ENCODE measurements at places on chromosomes 16 and 17.

GRCh38 chr17:77237232-77238008, 96.7 kb downstream of the SEC14L1 start:
- no peak for DNase-seq

GRCh38 chr17:67544364-67544955, 167.4 kb downstream of the PITPNC1 start:
- no peak for DNase-seq

GRCh38 chr17:28843816-28844148, 1.2 kb upstream of the FAM222B start:
- no peak for DNase-seq

- no peak for DNase-seq
These were observed 175.6 kb upstream of the IRX3 start for GRCh38 chr16:54462151-54462651.

- no peak for DNase-seq
These were observed 225.5 kb downstream of the LGALS9B start for GRCh38 chr17:20241855-20242254.

DNA sequence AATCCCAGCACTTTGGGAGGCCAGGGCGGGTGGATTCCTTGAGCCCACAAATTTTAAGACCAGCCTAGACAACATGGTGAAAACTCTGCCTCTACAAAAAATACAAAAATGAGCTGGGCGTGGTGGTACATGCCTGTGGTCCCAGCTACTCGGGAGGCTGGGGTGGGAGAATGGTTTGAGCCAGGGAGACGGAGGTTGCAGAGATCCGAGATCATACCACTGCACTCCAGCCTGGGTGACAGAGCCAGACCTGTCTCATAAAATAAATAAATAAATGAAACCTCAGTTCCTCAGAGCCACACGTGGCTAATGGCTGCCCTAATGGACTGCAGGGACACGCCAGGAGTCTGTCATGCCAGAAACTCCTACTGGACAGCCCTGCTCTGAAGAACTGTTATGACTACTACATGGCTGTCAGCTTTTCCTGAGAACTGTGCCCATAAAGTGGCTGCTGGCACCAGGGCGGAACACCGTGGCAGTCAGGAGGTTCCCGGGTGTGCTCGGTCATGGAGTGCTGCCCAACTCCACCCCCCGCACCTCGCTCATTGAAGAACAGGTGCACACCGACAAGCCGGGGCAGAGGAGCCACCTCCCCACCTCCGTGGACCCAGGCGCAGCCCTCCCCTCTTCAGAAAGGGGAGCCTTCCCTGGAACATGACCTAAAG, 4.3 kb downstream of the TMEM11 start:
- no peak for DNase-seq

GRCh38 chr17:58722274-58722673, 29.9 kb downstream of the RAD51C start:
- no peak for DNase-seq

DNA sequence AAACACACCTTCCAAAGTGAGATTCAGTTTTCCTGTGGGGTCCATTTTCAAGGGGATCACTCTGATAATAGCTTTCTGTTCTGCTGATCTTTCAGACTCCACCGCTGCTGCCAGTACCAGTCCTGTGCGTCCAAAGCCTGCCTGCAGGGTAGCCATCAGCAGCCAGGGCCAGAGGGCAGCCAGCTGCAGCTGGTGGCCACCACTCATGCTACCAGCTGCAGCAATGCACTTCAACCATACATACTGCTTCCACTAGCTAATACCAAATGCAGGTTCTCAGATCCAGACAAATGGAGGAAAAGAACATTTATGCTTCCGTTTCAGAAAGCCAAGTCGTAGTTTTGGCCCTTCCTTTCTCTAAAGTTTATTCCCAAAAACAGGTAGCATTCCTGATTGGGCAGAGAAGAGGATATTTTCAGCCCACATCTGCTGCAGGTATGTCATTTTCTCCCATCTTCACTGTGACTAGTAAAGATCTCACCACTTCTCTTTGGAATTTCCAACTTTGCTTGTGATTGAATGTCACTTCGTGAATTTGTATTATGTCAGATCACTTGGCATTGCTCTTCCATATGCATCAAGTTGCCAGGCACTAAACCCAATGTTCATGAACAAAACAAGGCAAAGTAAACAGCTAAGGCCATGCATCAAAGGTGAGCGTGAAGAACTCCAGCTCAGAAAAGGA, 1.8 kb downstream of the RNF43 start:
- DNase-seq: no peak

- no peak for DNase-seq
These were observed 5.1 kb upstream of the CISD3 start for GRCh38 chr17:38725066-38725465.

DNA sequence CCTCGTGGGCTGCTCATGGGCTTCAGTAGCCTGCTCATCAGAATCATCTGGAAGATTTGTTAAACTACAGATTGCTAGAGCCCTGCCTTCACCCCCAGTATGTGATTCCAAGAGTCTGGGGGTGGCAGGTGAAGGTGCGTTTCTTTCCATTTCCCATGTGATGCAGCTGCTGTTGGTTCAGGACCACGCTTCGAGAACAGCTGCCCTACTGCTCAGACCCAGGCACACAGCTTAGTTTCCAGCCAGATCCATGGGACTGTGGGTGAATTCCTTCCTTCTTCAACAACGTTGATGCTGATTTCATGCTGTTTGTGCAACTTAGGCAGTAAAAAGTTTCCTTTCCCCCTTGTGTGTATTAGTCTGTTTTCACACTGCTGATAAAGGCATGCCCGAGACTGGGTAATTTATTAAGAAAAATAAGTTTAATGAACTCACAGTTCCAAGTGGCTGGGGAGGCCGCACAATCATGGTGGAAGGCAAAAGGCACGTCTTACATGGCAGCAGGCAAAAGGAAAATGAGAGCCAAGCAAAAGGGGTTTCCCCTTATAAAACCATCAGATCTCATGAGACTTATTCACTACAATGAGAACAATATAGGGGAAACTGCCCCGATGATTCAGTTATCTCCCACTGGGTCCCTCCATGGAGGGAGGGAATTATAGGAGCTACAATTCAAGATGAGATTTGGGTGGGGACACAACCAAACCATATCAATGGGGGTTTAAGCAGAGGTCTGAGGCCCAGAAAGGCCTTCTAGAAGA, 159.2 kb downstream of the XYLT1 start:
- DNase-seq: no peak

DNA sequence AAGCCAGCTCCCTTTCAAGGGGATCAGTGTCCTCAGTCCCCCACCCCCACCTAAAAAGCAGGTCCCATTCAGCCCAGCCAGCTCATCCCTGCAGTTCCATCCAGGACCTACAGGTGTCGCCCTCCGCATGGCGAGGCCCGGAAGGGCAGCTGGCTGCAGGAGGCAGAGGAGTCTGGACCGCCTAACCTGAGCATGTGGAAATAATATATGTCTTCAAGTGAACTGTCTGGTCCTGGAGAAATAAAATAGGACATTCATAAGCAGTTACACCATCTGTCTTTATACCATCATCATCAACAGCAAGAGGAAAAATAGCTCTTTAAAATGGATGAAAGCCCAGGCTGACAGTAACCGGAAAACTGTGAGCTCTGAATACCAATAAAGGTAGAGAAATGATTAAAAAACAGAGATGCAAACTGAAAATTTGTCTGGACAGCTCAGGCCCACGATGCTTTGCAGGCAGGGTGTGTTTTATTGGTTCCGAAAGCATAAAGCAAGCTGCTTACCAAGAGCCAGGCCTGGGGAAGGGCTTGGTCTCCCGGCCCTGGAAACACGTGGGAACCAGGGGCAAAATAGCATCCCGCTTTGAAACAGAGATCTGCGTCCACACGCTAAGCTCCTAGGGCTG, 215.2 kb downstream of the ZFHX3 start:
- DNase-seq: peak; percentile 79

GRCh38 chr17:57629470-57629869, 115.6 kb downstream of the CCDC182 start:
- no peak for DNase-seq

DNA sequence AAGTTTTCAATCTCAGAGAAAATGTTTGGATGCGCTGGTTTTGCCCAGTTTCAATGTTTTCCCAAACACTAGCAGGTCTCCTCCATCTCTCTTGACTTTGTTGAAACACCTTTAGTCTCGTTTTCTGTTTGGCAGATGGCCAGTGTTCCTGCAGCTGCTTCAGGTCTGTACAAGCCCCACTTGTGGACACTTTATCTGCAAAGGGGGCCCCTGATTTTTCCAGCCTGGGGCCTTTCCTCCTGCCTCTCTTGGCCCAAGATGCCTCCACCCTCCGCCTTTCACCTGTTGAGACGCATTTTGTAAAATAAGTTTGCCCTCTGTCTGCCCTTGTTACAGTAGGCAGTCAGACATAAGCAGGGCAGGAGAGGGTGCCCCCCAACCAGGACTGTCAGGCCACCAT, 21.8 kb upstream of the PRM1 start:
- DNase-seq: no peak

- no peak for DNase-seq
These were observed 416 bp downstream of the KIFC3 start for GRCh38 chr16:57801809-57802340.

DNA sequence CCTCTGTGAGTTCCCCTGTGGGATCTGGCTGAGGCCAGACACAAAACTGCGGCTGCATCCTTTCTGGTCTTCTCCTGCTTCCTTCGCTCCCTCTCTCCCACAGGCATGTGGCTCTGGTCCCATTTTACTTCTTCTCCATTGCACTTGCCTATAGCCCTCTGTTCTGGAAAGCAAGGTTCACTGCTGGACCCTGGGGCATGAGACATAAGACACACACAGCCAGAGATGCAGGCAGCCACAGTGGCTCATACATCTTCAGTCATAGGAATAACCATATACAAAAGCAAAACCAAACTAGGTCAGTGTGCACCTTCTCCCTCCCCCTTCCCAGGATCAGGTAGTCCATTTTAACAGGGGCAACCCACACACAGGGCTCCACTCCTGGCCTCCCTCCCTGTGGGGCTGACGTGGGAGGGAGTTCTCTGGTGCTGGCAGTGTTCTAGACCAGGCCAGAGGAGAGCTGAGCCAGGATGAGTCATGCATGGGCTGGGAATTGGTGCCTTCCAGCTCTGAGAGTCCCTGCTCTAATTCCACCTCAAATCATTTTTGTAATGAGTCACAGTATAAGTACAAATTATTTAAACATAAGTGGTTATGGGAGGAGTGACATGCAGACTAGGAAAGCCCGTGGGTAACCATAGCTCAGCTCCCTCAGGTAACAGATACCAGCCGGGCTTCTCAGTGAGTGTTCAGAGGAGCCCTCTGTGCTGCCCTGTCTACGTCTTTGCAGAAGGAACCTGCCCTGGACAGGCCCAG, 58.0 kb downstream of the ASIC2 start:
- DNase-seq: peak; percentile 49

DNA sequence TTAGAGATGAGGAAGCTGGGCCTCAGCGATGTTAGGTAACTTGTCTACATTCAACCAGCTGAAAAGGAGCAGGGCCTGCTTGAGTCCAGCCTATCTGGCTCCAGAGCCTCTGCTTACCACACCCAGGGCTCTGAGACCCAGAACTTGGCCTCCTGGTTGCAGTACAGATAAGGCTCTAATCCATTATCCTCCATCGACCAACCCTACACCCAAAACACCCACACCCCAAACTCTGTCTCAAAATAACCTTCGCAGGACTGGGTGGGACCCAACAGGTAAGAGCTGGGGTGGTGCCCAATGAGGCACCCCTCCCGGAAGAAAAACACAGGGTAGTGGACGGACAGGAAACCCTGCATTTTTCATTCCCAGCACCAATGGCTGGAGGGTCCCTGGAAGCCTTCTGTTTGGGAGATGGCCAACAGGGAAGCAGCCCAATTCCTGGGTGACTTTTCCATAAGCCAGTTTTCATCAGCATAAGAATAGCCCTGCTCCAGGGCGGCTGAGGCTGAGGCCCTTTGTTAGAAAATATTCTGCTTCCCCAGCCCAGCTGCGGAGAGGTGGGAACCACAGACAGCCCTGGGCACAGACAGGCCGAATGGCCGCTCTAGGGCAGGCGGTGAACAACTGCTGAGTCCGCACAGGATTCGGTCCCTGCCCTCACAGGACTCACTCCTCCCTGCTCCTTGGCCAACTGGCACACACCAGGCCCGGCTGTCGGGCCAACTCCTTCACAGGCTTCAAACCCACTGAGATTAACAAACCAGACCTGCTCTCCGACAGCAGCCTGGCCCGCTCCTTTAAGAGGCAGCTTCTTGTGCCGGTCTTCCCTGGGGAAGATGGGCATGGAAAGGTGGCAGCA, 9.8 kb downstream of the SMIM5 start:
- DNase-seq: no peak

GRCh38 chr16:70588565-70588964, 57.8 kb upstream of the IL34 start:
- no peak for DNase-seq

- no peak for DNase-seq
These were observed 18.0 kb downstream of the WDR45B start for GRCh38 chr17:82630212-82630611.

DNA sequence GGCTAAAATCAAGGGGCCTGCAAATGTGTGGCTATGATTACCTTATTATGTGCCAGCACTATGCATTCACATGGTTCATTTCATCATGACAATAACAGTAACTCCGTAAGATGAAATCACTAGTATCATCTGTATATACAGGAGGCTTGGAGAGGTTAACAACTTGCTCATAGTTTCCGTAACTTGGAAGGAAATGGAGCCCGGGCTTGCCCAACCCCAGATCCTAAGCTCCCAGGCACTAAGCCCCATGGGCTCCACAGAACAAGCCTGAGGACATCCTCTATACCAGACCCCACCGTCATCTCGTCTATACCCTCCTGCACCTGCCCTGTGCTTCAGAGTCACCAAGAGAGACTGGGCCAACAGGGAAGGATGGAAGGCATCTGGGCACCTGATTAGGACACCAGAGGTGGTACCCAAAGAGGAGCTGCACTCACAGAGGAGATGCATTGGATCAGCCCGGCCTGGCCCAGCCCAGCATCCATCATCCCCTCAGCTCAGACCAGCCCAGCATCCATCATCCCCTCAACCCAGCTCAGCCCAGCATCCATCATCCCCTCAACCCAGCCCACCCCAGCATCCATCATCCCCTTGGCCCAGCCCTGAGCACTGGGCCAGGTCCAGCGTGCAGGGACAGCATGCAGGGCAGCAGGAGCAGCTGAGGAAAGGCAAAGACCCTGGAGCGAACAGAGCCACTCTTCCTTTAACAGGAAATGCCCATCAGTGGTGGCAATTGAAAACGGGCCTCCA, 28.5 kb downstream of the NSMCE1 start:
- no peak for DNase-seq

DNA sequence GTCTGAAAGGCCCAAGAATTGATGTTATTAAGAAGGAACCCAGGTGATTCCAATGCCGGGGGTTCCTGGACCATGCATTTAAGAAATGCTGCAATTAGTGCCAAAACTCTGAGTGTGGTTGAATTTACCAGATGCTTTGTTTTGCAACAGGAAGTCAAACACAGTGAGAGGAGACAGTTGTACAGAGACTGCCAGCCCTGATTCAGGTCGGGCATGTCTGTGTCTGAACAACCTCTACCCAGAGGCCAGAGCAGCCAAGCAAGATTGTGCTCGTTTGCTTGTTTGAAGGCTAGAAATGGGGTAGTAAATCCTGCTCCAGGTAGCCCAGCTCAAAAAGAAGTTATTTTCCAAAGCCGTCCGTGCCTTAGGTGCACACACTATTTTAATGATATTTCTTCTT, 412.4 kb upstream of the ERCC4 start:
- DNase-seq: no peak

Measured in activated CD4-positive, alpha-beta T cell treated with anti-CD3 and anti-CD28 coated beads, Interleukin-2, amount 50 U/mL, for 48 hours (primary cell).